Panc1 (cell line): ENCODE measurements at places on chromosomes 3 and 15. TPM values are rescaled to one million over a fixed set of nuclear protein-coding genes. Genes with fewer than 3 reads are reported as not detected.

- DNase-seq = no peak
- peaks cover 33% of the 10 kb centered on the region for H3K4me1 ChIP-seq
- H3K27me3 ChIP-seq = no peaks in the 10 kb centered on the region
- H3K36me3 ChIP-seq = peaks cover 18% of the 10 kb centered on the region
Measured at GRCh38 chr15:96334705-96335410, 4.4 kb downstream of the NR2F2 start.

- peak overlapping the region; percentile 39 for H3K4me3 ChIP-seq
- no peaks in the 10 kb centered on the region for H3K27me3 ChIP-seq
- peaks cover 13% of the 10 kb centered on the region for H3K4me1 ChIP-seq
- no peaks in the 10 kb centered on the region; the same call in 1 of the 2 replicates for H3K36me3 ChIP-seq
- no peak for DNase-seq
Measured at GRCh38 chr3:126267169-126267975, 87.0 kb upstream of the ALDH1L1 start.

- no peaks in the 10 kb centered on the region for H3K36me3 ChIP-seq
- H3K4me1 ChIP-seq = no peaks in the 10 kb centered on the region
- peaks cover 5% of the 10 kb centered on the region for H3K27me3 ChIP-seq
- no peak overlapping the region for H3K27ac ChIP-seq
- DNase-seq = no peak
Measured at GRCh38 chr15:80241508-80241907, 10.5 kb downstream of the CTXND1 start.

DNA sequence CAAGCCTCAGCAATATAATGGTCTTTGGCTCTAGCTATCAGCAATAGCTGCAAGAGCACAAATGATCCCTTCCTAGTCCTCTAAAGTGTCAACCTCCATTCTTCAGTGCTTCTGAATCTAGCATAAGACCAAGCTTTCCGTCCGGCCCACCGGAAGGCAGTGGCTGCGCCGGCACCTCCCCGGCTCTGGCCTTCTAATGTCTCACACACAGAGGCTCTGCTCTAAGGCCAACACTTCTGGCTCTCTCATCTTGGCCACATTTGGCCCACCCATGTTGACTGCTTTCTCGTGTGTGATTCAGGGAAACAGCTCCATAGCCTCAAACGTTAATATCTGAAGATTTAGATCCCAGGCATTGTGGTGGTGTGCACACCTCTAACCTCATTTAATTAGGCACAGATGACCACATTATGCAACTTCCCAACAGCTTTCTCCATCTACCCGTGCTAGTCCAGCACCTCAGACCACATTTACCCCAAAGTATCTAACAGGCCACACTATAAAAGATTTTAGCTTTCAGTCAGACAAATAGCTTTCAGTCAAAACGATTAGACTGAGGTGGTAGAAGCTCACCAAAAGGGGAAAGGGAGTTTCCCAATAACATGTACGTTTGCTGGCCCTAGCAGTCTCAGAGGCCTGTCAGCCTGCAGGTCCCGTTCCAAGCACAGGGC is 19.3 kb downstream of the SLC51A start:
- H3K27ac ChIP-seq = no peak overlapping the region
- no peaks in the 10 kb centered on the region for H3K4me1 ChIP-seq
- H3K36me3 ChIP-seq = peaks cover 17% of the 10 kb centered on the region
- no peak for DNase-seq
- no peak overlapping the region for H3K4me3 ChIP-seq

GRCh38 chr15:70956201-70956995 is 63.8 kb downstream of the LRRC49 start:
- no peak overlapping the region for H3K27ac ChIP-seq
- no peaks in the 10 kb centered on the region for H3K4me1 ChIP-seq
- H3K36me3 ChIP-seq = no peaks in the 10 kb centered on the region
- DNase-seq = no peak
- H3K4me3 ChIP-seq = no peak overlapping the region

DNA sequence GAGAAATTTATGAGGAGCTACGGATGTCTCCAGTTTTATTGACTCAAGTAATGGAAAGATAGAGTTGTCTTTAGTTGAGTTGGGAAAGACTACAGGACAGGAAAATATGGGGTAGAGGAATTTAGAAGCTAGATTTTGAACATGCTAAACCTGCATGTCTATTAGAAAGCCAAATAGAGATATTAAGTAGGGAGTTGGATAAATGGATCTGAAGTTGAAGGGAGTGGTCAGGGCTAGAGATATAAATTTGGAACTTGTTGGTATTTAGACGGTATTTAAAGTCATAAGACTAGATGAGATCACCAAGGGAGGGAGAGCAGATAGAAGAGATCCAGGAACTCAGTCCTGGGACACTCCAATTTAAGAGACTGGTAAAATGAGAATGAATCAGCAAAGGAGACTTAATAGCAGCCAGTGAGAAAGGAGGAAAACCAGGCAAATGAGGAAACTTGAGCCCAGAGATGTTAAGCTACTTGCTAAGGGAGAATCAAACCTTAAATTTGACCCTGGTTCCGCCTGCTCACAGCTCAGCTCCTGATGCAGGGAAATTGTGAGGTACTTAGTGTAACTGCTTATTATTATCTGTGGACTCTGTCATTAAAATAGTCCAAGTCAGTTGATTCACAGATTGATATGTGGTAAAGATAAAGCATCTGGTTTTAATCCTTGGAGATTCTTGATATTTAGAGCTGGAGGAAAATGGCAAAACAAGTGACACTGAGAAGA is 35.8 kb downstream of the ABI3BP start:
- H3K36me3 ChIP-seq = no peaks in the 10 kb centered on the region
- no peak overlapping the region for H3K4me3 ChIP-seq
- H3K4me1 ChIP-seq = no peaks in the 10 kb centered on the region
- DNase-seq = no peak
- no peaks in the 10 kb centered on the region for H3K27me3 ChIP-seq
- no peak overlapping the region for H3K27ac ChIP-seq

The IL20RB gene
- 1.7 TPM for total RNA-seq

The B3GALNT1 gene
- total RNA-seq = 31.1 TPM

The ISLR gene
- 0.28 TPM for total RNA-seq
